IPS DF 6.9 (cell line): ENCODE measurements at places on chromosomes 11 and 22.
A peak's percentile ranks its signal among the peaks of the same experiment; 100 is the strongest.

DNA sequence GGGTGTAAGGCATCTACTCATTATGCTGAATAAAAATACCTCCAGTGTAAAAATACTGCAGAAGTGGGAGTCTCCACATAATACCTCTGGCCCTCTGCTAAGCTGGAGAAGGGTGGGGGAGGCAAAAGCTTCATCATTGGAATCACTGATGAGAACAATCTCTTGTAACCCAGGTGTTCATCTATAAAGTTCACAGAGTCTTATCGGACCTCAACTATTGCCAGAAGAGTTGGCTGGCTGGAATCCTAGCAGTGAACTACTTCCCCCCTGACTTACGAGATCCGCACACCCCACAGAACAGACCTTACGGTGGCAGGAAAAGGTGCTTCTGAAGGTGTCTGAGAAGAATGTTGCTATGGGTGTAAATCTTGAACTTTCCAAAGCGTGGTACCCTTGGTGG, 2.5 kb downstream of the OR8D1 start:
- DNase-seq = no peak

- peak; percentile 45 for DNase-seq
Observed at GRCh38 chr22:19554834-19555404, 30.7 kb upstream of the CLDN5 start.

DNA sequence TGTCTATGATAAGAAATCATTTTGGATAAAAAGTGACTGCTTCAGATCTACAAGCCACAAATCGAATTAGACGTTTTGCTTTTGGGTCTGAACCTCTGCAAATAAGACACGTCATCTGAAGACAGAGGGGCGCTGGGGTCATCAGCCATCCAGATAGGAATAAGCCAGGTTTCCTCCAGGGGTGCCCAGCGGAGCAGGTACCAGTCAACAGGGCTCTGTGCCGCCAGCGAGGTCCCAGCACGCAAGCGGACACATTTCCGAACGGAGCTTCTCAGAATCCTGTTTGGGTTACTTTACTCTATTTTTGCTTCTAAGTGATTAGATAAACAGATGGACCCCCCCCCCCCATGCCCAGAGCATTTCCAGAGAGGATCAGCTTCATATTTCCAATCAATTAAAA, 873.8 kb downstream of the BRD1 start:
- DNase-seq = no peak

- DNase-seq = no peak
Observed at GRCh38 chr11:119419834-119420492, 3.0 kb downstream of the THY1 start.

DNA sequence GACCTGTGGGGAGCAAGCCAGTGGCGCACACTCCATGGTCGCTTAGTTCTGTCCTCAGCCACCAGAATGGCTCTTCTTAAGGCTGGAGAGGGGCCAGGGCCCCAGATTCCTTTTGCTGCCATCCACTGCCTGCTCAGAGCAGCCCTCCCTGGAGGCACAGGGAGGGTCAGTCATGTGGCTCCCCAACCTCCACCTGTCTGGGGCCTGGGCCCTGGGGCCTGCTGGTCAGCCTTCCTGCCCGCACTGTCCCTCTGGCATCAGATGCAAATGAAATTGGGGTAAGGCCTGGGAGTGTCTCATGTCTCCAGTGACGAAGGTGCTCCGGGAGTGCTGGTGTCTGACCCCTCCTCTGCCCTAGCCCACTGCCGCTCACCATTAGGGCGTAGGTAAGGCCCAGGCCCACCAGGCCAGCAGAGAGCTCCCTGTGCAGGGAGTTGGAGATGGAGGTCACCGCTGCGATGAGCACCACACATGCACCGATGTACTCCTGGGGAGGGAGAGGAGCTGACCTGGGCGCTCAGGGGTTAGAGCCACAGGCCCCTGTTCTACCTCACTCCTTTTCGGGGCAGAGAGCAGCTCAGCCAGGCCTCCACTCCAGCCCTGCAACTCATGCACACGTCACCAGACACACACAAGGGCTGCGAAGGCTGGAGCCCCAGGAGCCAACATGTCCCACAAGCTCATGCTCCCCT, 9.0 kb upstream of the KCNJ11 start:
- DNase-seq = no peak

- no peak for DNase-seq
Observed at GRCh38 chr22:22168941-22169867, 75.4 kb upstream of the VPREB1 start.

DNA sequence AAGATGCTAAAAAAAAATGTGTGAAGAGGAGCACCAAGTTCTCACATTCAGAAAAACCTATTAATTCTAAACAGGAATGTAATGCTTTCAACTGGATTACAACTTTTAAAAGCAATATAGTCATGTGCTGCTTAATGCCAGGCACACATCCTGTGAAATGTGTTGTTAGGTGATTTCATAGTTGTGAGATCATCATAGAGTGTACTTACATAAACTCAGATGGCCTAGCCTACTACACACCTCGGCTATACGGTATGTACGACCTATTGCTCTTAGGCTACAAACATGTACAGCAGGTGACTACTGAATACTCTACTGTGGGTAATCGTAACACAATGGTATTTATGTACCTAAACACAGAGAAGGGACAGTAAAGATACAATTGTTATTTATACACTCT, 142.3 kb downstream of the RBFOX2 start:
- DNase-seq = no peak

- no peak for DNase-seq
Observed at GRCh38 chr11:65224930-65225278, 36.9 kb upstream of the POLA2 start.

GRCh38 chr22:45893516-45893915, 83.4 kb downstream of the WNT7B start:
- no peak for DNase-seq
